ENCODE measurements at places on chromosomes 16 and 17.

GRCh38 chr17:38632334-38632733 is 26.6 kb upstream of the SRCIN1 start:
- DNase-seq: no peak

- no peak for DNase-seq
Measured at GRCh38 chr17:39916918-39917317, 1.5 kb downstream of the GSDMB start.

GRCh38 chr17:2064980-2065785 is 10.3 kb downstream of the HIC1 start:
- no peak for DNase-seq

DNA sequence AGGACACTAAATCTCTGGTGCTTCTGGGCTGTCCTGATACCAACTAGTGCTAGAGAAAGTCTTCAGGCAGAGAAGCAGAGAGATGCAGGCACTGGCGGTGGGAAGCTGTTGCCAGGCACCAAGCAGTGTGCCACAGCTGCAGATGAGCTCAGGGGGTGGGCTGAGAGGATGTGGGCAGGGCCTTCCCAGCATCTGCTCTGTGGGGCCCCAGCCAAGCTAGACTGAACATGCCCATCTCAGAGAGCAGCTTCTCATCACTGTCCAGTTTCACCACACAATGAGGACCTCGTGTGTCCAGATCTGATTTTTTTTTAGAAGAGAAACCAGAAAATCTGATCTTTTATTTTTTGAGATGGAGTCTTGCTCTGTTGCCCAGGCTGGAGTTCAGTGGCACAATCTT is 17.1 kb downstream of the PSKH1 start:
- DNase-seq: no peak

DNA sequence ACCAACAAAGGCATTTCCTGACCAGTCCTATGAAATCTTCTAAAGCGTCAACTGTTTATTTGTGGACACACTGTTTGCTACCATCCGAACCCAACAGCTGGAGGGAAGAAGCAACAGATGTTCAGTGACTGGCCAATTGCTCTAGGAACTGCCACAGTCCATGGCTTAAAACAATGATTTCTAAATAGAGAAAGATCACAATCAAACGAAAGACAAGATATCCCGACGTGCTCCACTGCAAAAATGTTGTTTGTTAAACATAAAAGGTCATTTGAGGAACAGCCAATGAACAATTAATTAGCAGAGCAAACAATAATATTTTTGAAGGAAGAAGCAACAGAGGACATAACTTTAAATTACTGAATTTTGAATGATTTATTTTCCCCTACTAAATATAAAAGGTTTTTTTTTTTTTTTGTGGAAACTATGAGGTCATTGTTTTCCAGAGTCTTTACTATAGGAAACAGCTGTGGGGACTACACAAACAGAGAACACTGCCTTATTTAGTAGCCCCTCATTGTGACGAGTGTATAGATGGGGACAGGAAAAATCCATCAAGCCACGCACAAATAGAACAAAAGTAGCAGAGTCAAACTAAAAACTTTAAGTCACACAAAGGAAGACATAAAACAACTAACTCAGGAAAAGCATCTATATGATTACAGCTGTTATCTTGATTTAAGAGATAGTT is 17.2 kb downstream of the USP31 start:
- no peak for DNase-seq

- DNase-seq: no peak
Measured at GRCh38 chr16:54106057-54106456, 180.5 kb downstream of the IRX3 start.

GRCh38 chr17:21376081-21376758 is at the start of gene KCNJ12:
TSS of gene KCNJ12 (plus strand) at chr17:21376357. CDS start at chr17:21415343, 38,986 bp downstream.
- DNase-seq: no peak

GRCh38 chr16:4787627-4788482 is at the start of gene SEPTIN12:
TSS of gene SEPTIN12 (minus strand) at chr16:4788345. CDS start at chr16:4787645, 700 bp downstream.
- no peak for DNase-seq

- DNase-seq: no peak
Measured at GRCh38 chr16:23206986-23207385, 24.4 kb downstream of the SCNN1G start.

DNA sequence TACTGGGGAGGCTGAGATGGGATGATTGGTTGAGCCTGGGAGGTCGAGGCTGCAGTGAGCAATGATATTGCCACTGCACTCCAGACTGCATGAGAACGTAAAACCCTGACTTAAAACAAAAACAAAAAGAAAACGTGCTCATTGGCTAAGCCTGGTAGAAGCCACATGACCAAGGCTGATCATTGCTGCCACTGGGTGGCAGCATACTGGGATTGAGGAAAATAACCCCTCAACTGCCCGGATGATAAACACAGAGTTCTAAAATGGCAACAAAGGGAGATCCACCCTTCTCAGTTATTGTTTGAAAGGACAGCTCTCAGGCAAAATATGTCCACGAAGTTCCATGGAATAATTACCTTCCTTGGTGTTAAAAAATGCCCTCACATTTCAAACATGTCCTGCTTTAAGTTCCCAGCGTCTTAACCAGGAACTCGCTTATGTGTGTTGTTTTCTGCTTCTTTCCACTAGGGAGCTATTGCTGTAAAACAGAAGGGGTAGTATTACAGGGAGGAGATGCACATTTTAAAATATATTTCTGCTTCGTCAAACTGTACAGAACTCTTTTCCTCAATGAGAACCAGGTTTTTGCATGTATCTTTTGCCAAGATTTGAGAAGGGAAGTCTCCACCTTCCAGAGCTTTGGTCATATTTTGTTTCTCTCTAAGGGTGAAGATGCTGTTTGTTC is 675.3 kb downstream of the MAF start:
- DNase-seq: peak; percentile 9

- DNase-seq: peak; percentile 98
Measured at GRCh38 chr16:88662843-88663606, at the start of gene MVD. TSS of gene MVD (minus strand) at chr16:88663091. CDS start at chr16:88663080, 11 bp downstream.

- DNase-seq: no peak
Measured at GRCh38 chr17:32916134-32916533, 11.8 kb upstream of the TMEM98 start.

DNA sequence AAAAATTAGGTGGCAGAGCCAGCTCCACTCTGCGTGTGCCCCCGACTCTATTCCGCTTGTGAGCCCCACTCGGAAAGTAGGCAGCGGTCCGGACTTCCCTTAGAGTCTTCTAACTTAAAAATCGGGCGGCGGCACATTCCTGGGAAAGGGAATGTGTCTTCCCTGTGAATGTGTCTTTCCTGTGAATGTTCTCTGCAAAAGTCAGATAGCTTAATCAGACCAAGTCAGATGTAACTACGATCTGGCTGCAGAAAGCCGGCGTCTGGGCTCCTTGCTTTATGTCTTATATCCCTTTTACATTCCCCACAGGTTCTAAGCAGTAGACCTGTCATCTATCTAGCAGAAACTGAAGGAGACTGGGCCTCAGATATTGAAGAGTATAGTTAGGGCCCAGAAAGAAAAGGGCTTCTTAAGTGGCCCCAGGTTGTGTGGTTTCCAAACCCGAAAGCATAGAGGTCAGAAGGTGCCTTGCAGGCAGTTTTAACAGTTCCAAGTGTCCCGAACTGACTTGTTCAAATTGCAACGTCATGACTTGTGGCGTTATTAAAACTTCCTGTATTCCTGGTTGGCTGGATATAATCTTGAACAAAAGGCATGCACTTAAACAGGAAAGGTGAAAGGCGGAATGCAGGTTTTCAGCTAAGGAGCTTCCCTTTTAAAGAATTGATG is 601 bp downstream of the PHKB start:
- DNase-seq: peak; percentile 15

GRCh38 chr17:17348872-17349723 is 45.9 kb downstream of the NT5M start:
- no peak for DNase-seq

GRCh38 chr16:20901436-20902112 is 1.0 kb downstream of the LYRM1 start:
- no peak for DNase-seq

DNA sequence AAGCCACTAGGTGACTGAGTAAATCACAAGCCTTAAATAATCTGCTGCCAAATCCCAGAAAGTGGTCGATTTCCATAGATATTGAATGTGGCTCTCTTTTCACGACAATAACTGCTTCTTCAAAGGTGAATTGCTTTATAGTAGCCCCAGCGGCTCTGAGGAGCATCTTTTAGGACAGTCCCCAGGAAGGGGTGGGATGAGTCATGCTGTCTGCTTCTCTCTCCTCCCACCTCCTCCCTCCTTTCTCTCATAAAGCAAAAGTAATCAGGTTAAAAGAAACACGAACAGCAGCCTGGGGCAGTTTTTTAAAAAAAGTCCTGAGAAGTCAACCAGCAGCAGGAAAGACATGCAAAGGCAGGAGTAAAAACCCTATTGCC is 1.8 kb downstream of the KIAA0513 start:
- DNase-seq: peak; percentile 65

DNA sequence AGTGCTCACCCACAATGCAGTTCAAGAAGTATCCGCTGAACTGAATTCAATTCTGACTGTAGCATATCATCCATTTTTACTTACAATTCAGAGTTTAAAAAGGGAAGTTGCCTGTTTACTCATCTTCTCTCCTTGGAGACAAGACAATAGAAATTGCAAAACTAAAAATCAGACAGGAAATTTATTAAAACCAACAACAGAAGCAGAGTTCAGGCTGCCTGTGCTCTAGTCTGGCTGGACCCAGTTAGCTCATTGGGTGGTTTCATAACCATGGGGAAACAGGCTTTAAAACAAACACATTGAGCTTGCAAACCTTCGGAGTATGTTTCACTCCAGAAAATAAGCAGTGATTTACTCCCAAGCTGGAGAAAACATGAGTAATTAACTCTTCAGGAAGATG is 321.4 kb downstream of the GRIN2A start:
- no peak for DNase-seq

DNA sequence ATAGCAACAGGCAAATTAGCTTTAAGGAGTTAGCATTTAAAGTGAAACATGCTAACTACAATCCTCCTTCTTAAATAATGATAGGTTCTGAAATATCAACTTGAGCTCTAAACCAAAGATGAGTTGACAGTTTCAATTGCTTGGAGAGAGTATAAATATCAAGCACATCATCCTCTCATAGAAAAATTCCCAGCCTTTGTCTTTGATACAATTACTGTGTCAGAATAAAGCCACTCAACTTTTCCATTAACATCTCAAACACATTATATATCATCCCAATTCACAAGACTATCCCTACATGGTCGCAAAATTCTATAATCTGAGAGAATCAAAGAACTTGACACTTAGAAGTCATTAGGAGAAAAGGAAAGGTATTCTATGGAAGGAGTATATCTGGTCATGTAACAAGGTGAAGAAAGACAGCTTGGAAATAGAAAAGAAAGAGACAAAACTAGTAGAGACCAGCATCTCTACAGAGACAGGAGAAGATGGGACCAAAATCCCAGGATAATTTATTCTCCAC is 189.8 kb downstream of the CEP112 start:
- DNase-seq: no peak

DNA sequence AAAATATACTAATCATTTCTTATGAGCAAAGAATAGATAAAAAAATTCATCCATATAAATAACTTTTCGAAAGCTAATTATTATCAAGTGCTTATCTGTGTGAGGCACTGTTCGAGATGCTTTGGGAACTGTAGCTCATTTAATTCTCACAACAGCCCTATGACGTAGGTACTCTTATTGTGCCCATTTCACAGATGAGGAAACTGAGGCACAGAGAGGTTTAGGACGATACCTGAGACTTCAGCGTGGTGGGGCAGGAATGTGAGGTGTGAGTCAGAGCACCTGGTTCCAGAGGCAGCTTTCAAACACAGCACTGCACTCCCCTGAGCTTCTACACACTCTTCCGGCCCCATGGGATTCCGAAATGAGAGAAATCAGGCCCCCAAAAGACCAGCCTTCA is 185.8 kb upstream of the HSBP1 start:
- DNase-seq: no peak

GRCh38 chr16:66521252-66521713 is 28.6 kb downstream of the TK2 start:
- DNase-seq: no peak

DNA sequence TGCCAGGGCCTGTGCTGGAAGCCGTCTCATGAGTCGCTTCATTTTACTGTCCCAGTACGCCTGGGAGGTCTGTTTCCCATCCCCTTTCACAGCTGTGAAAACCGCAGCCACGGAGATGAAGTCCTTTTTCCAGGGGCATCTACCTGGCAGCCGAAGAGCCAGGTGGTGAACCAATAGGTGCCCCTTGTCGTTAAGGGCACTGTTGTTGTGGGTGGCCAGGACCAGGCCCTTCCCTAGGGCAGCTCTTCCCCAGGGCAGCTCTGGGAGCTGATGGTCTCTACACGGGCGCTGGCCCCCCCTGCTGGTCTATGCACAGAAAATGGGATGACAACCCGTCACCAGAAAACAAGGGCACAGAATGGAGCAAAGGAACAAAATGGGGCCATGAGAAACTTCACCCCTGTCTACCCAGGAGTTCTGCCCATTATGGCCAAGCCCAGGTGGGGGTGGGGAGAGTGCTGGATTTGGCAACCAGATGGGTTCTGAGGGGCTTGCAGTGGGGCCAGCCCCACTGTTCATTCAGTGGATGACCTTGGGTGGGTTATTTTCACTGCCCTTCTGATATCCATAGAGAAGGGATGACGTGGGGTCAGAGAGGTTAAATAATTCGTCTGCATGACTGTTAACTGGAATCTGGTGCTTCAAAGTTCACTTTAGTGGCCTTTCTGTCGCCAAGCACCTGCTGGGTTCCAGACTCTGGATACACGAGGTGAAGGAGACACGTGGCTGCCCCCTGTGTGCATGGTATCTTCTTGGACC is 11.5 kb downstream of the RMI2 start:
- no peak for DNase-seq

- no peak for DNase-seq
Measured at GRCh38 chr16:65457084-65457483, 335.2 kb upstream of the CDH11 start.

GRCh38 chr17:41692722-41693521 is 4.2 kb downstream of the EIF1 start:
- no peak for DNase-seq

DNA sequence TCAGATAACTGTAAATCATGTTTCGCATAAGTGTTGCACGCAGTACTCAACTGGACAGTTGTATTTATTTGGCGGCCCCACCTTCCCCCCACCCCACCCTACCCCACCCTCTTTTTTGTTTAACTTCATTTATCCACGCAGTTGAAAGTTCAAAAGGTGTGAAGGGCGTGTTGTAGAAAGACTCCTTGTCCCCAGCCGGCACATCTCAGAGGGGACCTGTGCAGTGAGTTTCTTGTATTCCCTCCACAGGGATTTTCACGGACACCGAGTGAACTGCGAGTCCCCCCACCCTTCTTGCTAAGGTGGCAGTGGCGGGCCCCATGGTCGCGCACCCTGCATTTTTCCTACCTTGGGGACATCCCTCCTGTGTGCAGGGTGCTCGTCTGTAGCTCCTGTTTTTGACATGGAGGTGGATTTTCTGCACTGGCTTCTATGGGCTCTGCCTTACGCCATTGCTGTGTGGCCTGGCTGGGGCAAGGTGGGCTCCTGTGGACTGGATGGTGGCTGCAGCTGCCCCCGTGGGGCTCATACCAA is 36.2 kb downstream of the ADCY7 start:
- DNase-seq: no peak

DNA sequence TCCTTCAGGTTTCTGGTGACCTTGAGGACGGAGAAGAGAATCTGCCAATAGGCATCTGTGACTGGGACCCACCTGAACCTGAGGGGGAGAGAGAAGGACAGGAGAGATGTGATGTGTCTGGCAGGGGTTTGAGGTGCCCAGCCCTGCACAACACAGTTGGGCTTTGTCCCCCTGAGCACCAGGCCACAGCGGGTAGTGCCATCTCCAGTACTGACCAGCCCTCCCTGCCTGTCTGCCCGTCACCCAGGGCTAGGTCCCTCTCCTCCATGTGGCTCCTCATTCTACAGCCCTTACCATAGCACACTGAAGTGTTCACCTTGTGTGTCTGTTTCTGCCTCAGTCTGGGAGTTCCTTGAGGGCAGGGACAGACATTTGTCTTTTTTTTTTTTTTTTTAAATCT is 30.8 kb downstream of the NLRP1 start:
- DNase-seq: no peak

All from NCI-H226 (cell line).